ENCODE measurements at places on chromosomes 3 and 15. TPM values are rescaled to one million over a fixed set of nuclear protein-coding genes. Genes with fewer than 3 reads are reported as not detected.

DNA sequence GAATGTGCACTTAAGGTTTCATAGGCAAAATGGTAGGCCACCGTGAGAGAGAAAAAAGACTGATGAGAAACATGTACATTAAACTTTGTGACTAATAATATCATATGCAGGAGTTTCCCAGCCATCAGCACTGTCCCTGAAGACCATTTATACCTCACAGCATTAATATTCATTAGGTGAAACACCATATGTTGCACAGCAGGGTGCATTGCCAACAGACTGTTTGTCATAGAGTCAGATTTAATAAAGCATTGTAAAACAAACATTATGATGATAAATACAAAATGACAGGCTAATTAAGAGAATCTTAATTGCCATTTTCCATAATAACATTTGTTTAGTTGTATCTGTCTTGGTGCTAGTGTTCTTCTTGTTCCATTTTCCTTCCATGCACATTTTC is 578.3 kb downstream of the EPHA3 start:
- no peak for DNase-seq

- DNase-seq = no peak
Observed at GRCh38 chr3:4985330-4986174, 6.3 kb downstream of the BHLHE40 start.

GOLGA8T gene
- total RNA-seq = 0.37 TPM

- DNase-seq = no peak
Observed at GRCh38 chr3:73024836-73025235, 28.2 kb downstream of the PPP4R2 start.

MCTP2 gene
- 37.3 TPM for total RNA-seq

DNA sequence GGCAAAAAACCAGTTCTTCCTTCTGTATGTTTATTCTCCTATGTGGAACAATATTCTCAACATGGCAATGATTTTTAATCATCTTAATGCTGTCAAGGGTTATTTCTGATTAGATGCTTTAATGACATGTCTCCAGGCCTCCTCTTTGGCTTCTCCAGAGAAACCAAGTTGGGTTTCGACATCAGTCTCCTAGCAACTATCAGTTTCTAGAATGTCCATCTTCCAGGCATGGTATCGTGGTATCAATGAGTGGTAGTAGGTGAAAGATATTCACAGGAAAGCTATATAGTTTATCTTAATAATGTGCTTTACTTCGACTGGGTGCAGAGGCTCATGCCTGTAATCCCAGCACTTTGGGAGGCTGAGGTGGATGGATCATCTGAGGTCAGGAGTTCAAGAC is 128.5 kb downstream of the C3orf70 start:
- no peak for DNase-seq

DNA sequence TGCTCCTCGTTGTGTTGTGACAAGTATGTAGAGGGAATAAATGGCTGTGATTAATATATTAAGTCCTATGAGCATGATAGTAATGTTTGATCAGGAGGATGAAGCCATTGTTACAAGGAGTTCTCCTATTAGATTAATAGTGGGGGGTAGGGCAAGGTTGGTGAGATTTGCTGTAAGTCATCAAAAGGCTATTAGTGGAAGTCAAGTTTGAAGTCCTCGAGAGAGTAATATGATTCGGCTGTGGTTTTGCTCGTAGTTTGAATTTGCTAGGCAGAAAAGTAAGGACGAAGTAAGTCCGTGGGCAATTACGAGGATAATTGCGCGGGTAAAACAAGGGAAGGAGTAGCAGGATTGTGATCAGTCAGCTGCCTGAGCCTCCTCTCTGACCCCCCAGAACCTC is 26.0 kb upstream of the BUB1B start:
- DNase-seq = no peak

ZNF280D gene
- 175 TPM for total RNA-seq

MPI gene
- total RNA-seq = 33.6 TPM

IQCF5 gene
- not detected for total RNA-seq

DNA sequence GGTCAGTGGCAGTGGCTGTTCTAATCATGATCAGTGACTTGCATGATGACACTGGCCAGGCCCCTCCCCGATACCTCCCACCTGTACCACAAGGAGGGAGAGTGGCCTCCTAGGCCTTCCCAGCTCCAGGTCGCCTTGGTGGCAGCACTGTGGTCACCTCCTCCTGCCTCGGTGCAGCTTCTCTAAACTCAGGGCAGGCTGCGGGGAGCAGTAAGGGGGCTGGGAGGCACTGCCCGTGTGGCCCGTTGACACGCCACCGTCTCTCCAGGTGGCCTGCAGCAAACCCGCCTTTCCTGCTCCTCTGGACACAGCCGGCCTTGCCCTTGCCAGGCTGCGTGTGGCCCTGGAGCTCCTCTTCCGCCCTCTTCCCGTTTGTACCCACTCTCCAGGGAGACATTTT is 184.1 kb downstream of the XXYLT1 start:
- DNase-seq = no peak

- DNase-seq = no peak
Observed at GRCh38 chr3:111244760-111245159, 173.1 kb downstream of the NECTIN3 start.

SLC9A9 gene
- total RNA-seq = 46.2 TPM

DNA sequence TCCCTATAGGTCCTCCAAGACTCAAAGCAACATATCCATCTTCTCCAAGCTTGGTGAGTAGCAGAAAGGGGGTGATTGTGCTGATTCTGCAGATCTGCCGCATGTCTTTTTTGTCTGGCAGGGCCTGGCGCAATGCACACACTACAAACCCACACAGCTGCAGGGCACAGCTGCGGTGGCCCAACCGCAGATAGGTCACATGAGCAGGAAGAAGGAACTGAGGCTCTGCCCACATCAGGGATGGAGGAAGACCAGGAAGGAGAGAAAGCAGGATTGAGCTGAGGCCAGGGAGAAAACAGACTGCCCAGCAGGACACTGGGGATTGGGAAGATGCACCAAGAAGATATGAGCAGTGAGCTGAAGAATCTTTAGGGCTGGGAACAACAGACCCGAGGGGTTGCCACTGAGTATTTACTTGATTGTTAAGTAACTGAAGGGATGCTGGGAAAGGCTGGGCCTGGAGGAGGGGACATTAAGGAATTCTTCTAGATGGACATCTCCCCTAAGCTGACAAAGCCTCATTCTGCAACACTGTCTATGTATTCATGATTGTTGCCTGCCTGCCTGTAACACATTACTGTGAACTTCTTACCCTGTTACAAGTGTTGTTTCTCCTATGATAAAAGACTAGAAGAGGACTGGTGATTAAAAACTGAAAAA is 126.7 kb downstream of the MYLK start:
- DNase-seq = no peak

GRCh38 chr3:153290268-153291015 is 128.4 kb downstream of the RAP2B start:
- no peak for DNase-seq

GOLGA6A gene
- not detected for total RNA-seq

GRCh38 chr15:39376371-39376909 is 204.4 kb upstream of the THBS1 start:
- no peak for DNase-seq

DNA sequence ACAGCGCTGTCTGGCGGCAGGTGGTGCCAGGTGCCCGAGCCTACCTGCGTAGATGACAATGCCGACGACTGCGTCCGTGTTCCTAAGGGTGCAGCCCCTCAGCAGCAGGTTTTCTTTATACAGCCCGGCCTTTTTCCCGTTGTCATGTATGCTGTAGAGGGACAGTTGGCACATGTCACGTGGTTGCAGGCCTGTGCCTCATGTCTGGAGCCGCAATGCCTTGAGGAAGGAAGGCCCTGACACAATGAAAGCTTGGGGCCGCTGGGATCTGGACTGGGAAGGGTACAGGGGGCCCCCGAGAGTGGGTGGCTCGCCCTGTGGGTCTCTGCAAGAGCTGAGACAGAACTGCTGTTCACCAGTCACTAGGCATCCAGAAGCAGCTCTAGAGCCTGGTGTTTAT is 136.0 kb downstream of the ATP10A start:
- DNase-seq = no peak

KY gene
- 4.9 TPM for total RNA-seq

SETD2 gene
- total RNA-seq = 95.7 TPM

GP5 gene
- total RNA-seq = 0.90 TPM

MAP2K1 gene
- 17.8 TPM for total RNA-seq

- no peak for DNase-seq
Observed at GRCh38 chr15:78054966-78055365, 22.5 kb downstream of the TBC1D2B start.

SCAMP5 gene
- total RNA-seq = 6.9 TPM

DNA sequence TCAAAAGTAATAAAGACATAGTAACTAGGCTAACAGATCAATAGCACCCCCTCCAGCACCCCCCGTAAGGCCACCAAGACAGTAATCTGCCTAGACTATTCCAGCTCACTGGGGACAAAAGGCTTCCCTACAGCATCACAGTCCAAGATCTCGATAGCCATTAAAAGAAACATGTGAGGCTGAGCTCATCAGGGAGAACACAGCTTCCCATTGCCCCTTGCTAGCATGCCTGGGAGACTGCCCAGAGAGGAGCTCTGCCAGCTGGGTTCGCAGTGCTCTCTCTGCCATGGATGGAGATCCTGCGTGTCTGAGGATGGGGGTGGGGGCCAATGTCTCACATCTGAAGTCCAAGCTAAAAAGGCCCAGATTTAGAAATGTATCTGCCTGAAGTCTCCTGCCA is 17.8 kb downstream of the LRIG1 start:
- DNase-seq = no peak

GOLGA6L4 gene
- 4.9 TPM for total RNA-seq

DNA sequence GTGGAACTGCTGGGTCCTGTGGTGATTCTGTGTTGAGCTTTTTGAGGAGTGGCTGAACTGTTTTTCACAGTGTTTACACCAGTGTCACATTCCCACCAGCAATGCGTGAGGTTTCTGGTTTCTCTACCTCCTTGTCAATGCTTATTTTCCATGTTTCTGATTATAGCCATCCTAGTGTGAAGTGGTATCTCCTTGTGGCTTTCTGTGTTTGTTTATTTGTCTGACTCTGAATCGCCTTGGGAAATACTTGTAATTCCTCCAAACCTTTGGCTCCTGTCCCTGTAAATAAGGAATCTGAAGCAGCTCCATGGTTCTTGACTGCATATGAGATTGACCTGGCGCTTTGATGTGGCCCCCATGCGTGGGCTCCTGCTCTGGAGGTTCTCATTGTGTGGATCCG is 20.6 kb downstream of the FAN1 start:
- DNase-seq = no peak

KBTBD13 gene
- 0.32 TPM for total RNA-seq

DNA sequence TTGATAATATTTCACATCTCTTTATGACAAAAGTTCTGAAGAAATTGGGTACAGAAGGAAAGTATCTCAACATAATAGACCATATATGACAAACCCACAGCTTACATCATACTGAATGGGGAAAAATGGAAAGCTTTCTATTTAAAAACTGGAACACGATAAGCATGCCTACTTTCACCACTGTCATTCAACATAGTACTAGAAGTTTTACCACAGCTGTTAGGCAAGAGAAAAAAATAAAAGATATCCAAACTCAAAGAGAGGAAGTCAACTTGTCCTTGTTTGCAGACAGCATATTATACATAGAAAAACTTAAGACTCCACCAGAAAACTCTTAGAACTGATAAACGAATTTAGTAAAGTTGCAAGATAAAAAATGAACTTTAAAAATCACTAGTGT is 40.3 kb downstream of the COPS2 start:
- no peak for DNase-seq

MFSD1 gene
- total RNA-seq = 110 TPM

Measured in urinary bladder (tissue), 4 donors.